ENCODE measurements at places on chromosomes 11 and 22.

DNA sequence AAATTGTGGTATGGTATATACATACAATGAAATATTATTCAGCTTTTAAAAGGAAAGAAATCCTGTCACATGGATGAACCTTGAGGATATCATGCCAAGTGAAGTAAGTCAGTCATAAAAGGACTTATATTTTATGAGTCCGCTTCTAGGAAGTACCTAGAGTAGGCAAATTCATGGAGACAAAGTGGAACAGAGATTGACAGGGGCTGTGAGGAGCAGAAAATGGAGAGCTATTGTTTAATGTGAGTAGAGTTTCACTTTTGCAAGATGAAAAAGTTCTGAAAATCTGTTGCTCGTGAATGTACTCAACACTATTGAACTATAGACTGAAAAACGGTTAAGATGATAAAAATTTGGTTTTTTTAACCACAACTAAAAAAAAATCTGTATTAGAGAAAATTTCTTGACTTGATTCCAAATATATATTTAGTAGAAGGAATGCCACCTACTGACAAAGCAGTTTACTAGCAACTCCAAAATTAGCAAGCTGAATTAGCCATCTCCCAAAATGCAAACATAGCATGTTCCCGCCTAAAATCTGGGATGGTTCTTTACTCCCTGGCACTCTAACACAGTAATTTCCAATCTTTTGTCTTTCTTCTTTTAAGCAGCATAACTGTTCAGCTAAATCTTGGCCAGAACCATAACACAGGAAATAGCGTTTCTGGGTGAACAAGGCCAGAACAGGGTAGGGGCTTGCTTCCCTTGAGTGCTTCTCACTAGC lies 1.5 kb downstream of the UFD1 start:
- no peak for DNase-seq

DNA sequence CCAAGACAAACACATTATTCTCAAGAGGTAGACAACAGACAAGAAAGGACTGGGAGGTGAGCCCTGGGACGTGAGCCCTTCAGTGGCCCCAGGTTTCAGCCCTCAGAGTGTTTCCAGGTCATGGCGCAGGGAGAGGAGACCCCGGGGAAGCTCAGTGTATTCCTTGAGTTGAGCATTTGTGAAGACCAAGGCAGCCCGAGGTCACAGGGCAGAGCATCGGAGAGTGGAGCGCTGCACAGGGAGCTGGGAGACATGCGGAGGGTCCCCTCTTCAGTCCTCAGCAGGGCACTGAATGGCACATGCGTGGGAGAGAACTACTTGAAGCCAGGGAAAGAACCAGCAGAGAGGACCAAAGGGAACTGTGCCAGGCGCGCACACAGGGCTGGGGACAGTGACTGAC lies 11.7 kb downstream of the KRTAP5-6 start:
- DNase-seq: no peak

DNA sequence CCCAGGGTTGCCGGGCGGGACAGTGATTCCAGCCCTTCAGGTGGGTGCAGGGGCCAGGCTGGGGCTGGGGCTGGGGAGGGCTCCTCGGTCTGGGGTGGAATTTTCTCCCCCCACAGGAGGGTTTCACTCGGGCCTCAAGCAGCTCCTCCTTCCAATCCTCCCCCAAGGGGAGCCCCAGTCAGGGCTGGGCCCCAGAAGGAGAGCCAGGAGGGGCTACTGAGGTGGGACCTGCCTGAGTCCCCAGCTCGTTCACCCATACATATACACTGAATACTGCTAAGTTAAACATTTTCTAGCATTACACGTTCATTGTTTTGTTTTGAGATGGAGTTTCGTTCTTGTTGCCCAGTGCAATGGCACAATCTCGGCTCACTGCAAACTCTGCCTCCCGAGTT lies 1.5 kb upstream of the CRACR2B start:
- DNase-seq: no peak

DNA sequence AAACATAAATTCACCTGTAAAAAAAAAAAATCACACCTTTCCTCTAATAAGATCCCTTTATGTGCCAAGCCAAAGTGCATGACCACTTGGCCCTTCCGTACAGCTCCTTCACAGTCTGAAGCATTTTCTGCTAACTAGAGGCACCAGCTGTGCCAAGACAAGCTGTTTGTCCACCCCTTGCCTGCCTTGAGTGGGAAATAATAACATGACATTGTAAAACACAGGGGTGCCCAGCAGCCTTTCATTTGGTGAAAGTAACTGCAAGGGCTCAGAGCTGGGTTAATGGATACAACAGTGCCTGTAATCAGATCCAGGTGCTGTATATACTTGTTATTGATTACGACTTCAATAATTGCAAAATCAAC lies 59.2 kb downstream of the DDIAS start:
- DNase-seq: no peak

- no peak for DNase-seq
These were observed 14.0 kb downstream of the SHANK2 start for GRCh38 chr11:71238285-71238875.
